Prostate gland (tissue), 2 donors: ENCODE measurements at places on chromosomes 2 and 18.

- no peak for DNase-seq
- H3K4me3 ChIP-seq, result no peak overlapping the region
- H3K27me3 ChIP-seq, result no peaks in the 10 kb centered on the region
- no peaks in the 10 kb centered on the region for H3K4me1 ChIP-seq
- no peak overlapping the region for H3K27ac ChIP-seq
- H3K36me3 ChIP-seq, result no peaks in the 10 kb centered on the region
Measured at GRCh38 chr18:28657961-28658360, 481.0 kb upstream of the CDH2 start.

GRCh38 chr2:121993682-121994081 lies 238.2 kb downstream of the TSN start:
- no peak for DNase-seq
- H3K27me3 ChIP-seq, result no peaks in the 10 kb centered on the region
- no peaks in the 10 kb centered on the region for H3K4me1 ChIP-seq
- no peak overlapping the region for H3K4me3 ChIP-seq

DNA sequence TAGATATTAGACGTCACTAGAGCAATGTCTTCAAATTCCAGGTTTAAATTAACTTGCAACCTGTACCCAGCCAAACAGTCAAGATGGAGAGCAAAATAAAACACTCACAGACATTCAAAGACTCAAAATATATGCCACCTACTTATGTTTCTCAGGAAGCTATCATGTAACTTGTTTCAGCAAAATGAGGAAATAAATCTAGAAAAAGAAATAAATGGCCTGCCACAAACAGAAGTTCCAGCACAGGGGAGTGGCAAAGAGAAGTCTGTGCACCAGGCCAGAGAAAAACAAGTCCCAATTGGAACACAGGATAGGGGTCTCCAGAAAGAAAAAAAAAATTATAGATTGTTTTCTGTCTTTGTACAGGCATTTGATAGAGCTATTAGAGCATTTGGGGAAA lies 96.7 kb downstream of the LRP2 start:
- no peak overlapping the region for H3K27ac ChIP-seq
- no peaks in the 10 kb centered on the region for H3K36me3 ChIP-seq
- H3K27me3 ChIP-seq, result no peaks in the 10 kb centered on the region
- no peaks in the 10 kb centered on the region for H3K4me1 ChIP-seq
- no peak overlapping the region for H3K4me3 ChIP-seq
- no peak for DNase-seq

DNA sequence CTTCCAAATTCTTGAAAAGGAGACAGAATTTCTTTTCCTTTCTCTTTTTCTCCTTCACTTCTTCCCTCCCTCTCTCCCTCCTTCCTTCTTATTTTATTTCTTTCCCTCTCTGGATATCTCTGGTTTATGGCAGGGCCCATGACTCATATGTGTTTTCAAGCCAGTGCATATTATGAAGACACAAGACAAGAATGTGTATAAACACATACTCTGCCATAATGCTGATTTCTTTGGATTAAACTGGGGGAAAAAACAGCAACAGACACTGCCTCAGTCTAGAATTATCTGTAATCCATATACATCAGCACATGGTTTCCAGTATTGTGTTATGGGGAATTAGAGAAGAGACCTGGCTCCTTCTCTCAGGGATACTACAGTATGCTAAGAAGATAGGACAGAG lies 82.8 kb upstream of the CPO start:
- no peak overlapping the region for H3K4me3 ChIP-seq
- no peak overlapping the region for H3K27ac ChIP-seq
- no peak for DNase-seq
- no peaks in the 10 kb centered on the region for H3K4me1 ChIP-seq
- no peaks in the 10 kb centered on the region for H3K36me3 ChIP-seq

- H3K4me3 ChIP-seq, result no peak overlapping the region
- no peaks in the 10 kb centered on the region for H3K4me1 ChIP-seq
- no peaks in the 10 kb centered on the region for H3K36me3 ChIP-seq
- H3K27ac ChIP-seq, result no peak overlapping the region
Measured at GRCh38 chr2:174336501-174337336, 2.0 kb downstream of the SP9 start.

GRCh38 chr2:56102098-56102497 lies 81.7 kb upstream of the CCDC85A start:
- DNase-seq, result no peak
- no peak overlapping the region for H3K27ac ChIP-seq
- no peaks in the 10 kb centered on the region for H3K4me1 ChIP-seq
- H3K4me3 ChIP-seq, result no peak overlapping the region

GRCh38 chr2:134368009-134368817 lies 114.3 kb downstream of the MGAT5 start:
- no peaks in the 10 kb centered on the region for H3K4me1 ChIP-seq
- no peaks in the 10 kb centered on the region for H3K27me3 ChIP-seq
- no peaks in the 10 kb centered on the region for H3K36me3 ChIP-seq

DNA sequence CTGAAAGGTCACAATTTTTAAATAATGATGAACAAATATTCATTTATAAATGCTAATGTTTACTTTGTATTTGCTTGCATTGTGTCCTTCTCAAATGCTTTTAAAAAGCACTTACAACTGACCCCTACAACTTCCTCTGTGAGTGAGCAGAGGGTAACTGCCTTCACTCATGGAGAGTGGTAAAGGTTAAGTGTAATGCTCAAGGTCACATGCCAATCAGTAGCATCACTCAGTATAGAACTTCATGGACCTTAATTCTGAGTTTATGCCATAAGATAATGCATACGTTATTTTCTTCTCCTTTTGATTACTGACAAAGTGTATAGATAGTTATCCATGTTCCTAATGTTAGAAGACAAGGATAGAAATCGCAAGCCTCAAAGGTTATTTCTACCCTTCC lies 91.8 kb upstream of the SERTAD2 start:
- H3K4me1 ChIP-seq, result peaks cover 6% of the 10 kb centered on the region
- H3K27ac ChIP-seq, result no peak overlapping the region
- H3K27me3 ChIP-seq, result no peaks in the 10 kb centered on the region

DNA sequence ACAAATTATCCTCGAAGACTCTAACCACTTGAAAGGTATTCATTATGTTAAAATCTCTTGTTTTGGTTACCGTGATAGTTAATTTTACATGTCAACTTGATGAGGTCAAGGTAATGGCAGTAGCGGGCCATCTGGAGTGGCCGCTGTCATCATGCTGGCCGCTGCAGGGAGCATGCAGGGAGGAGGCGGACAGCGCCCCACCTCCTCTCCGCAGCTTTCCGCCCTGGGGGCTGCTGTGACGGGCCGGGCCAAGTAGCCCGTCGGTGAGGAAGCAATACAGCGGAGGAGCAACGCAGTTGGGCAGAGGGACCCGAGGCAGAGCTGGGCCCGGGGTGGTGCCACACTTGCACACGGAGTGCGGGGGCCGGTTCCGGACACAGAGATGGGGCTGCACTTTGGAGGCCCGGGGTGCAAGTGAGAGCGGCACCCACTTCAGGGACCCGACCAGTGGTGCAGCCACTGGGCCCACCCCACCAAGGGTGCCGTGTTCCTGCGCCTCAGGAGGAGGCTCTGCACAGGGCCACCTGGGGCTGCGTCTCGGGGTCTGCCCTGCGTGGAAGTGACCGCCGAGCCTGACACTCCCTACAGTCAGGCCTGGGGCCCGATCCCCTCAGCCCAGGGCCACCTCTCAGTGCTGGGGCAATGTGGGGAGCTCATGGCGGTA lies 452.4 kb downstream of the LRATD1 start:
- DNase-seq, result no peak
- no peaks in the 10 kb centered on the region for H3K36me3 ChIP-seq
- no peak overlapping the region for H3K27ac ChIP-seq
- no peak overlapping the region for H3K4me3 ChIP-seq
- H3K27me3 ChIP-seq, result no peaks in the 10 kb centered on the region
- H3K4me1 ChIP-seq, result no peaks in the 10 kb centered on the region

DNA sequence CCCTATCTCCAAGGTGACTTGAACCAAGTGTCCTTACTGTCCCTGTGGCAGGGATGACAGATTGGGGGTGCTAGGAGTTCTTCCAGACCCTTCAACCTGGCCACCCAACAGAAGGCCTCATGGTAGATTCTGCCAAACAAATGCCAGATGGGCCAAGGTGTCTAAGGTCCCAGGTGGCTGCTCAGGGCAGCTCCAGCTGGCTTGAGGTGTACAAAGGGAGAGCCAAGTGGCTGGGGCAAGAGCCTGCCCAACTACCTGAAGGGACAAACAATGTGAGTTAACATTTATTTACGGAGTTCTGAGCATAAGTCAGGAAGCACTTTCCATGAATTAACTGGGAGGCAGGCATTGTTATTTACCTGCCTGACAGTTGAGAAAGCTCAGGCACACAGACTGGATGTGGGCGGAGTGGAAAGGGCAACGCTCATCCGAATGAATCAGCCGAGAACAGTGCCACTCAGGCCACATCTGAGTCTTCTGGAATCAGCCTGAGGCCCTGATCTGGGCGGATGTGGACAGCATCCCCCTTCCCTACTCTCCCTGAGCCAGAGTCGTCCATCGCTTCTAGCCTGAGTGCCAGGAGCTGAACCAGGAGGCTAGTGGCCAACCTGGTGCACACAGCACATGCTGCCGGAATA lies 4.4 kb upstream of the KCNIP3 start:
- no peak overlapping the region for H3K4me3 ChIP-seq
- H3K4me1 ChIP-seq, result no peaks in the 10 kb centered on the region
- H3K27me3 ChIP-seq, result no peaks in the 10 kb centered on the region
- H3K27ac ChIP-seq, result peak overlapping the region; percentile 45

DNA sequence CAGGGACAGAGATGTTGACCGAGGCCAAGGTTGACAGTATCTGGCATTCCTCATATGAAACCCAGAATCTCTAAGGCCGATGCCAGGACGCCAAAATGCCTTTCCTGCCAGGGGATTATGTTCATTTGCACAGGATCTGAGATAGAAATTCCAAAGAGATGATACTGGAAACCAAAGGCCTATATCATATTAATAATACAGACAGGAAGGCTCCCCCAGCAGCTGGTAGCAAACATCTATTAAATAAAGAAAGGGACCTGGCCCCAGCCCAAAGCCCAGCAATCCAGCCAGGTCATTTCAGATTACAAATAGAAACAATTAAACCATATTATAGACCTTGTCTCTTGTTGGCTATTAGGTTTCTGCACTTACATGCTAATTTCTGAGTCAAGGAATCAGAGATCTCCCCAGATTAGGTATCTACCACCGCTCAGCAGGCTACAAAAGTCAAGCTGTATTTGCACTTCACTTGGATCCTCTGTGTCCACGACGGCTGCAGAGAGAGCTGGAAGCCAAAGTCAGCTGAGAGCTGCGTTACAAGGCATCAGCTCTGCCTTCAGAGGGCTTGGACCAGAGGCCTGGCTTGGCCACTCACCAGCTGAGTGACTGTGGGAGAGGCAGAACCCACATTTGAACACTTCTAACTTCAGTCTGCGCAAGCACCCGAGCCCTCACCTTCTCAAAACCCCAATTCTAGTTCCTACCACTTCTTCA lies 269.3 kb upstream of the SIX2 start:
- H3K27me3 ChIP-seq, result no peaks in the 10 kb centered on the region
- no peak for DNase-seq
- no peaks in the 10 kb centered on the region for H3K36me3 ChIP-seq
- H3K4me3 ChIP-seq, result no peak overlapping the region
- no peak overlapping the region for H3K27ac ChIP-seq

DNA sequence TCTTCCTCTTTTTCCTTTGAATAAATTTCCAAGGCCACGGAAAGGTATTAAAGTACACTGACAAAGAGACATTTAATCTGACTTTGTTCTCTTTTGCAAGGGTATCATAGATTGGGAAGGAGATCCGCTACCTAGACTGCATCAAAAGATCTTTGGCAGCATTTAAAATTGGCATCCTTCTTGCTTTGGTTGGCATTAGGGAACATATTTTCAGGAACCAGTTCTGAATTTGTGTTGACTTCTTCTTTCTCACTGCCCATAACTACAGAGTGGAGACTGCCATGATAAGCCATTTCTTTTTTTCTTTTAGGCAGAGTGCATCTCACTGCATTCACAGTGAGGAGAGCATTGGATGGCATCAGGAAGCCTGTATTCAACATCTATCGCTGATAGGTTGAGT lies 83.4 kb downstream of the DOCK10 start:
- no peaks in the 10 kb centered on the region for H3K36me3 ChIP-seq
- no peak overlapping the region for H3K4me3 ChIP-seq
- no peaks in the 10 kb centered on the region for H3K27me3 ChIP-seq
- H3K27ac ChIP-seq, result no peak overlapping the region
- no peak for DNase-seq

DNA sequence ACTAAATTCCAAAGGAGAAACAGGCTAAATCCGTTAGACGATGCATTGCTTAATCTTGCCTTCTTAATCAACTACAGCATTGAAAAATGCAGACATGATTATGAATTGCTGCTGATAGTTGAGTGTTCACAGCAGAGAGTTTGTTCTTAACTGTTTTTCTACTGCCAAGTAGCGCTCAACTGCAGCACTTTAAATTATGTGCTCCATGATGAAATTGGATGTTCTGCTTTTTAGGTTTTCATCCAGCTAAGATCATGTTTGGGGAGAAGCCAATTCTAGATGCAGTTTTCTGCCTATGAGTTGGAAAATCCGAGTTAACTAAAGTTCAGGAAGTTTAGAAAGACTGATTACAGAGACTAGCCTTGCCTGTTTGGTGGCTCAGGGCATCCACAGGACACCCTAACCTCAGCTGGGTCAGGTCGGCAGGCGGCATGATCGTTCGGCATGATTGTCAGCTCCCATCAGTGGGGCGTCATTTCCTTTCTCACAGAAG lies 119.4 kb upstream of the PIEZO2 start:
- peaks cover 6% of the 10 kb centered on the region for H3K4me1 ChIP-seq
- H3K4me3 ChIP-seq, result no peak overlapping the region
- no peak for DNase-seq
- no peak overlapping the region for H3K27ac ChIP-seq
- H3K27me3 ChIP-seq, result no peaks in the 10 kb centered on the region

GRCh38 chr18:65990944-65991708 lies 240.3 kb downstream of the CDH7 start:
- no peak overlapping the region for H3K27ac ChIP-seq
- no peak overlapping the region for H3K4me3 ChIP-seq
- H3K27me3 ChIP-seq, result no peaks in the 10 kb centered on the region
- no peak for DNase-seq
- H3K36me3 ChIP-seq, result no peaks in the 10 kb centered on the region

DNA sequence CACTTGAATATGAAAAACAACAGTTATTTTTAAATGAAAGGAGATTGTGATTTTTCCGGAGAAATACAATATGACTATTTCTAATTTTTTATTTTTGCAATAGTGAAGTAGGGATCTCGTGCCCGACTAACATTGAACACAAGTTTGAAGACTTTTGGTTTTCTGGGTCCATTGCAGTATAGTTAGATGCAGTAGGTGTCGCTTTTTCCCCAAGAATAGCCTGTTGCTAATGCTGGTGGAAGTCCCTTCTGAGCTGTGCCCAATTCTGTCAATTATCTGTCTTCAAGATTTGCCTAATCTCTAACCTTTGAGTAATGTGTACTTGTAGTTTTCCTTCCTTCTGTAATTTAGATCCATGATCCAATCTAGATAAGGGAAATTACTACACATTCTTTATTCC lies 36.5 kb downstream of the SEMA4F start:
- no peaks in the 10 kb centered on the region for H3K4me1 ChIP-seq
- no peaks in the 10 kb centered on the region for H3K27me3 ChIP-seq
